Bronchial epithelial cell (primary cell): ENCODE measurements at places on chromosomes 13 and 19.

DNA sequence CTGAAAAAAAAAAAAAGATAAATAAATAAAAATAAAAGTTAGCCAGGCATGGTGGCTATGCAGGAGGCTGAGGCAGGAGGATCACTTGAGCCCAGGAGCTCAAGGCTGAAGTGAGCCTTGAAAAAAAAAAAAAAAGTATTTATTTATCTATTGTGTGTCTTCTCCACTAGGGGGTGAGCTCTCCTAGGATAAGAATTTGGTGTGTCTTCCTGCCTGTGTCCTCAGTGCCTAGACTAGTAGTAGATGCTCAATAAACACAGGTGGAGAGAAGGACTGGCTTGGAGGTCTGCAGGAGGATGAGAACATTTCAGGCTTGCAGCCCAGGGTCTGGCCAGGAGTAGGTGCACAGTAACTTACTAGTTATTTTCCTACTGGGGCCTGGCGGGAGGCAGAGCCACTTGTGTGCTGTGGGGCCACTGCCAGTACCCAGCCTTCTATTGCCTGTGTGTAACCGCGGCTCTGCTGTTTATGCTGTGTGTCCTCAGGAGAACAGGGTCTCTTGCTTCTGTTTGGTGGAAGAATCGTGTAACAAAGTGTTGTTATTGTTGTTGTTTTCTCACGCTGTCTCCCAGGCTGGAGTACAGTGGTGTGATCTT lies 5.4 kb downstream of the LMTK3 start:
- DNase-seq = peak; percentile 42

DNA sequence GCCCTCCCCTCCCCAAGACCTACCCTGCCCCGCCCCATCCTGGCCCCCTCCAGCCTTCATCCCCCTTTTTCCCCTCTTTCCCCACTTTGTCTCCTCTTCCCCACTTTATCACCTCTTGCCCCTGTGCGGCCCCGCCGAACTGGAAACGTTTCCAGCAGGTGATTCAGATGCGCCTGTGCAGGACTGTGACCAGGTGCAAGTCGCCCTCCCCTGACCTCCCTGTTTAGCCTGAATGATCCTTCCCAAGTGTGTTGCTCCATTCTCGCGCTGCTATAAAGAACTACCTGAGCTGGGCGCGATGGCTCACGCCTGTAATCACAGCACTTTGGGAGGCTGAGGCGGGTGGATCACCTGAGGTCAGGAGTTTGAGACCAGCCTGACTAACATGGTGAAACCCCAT lies 25.9 kb downstream of the ZNF791 start:
- DNase-seq = no peak

DNA sequence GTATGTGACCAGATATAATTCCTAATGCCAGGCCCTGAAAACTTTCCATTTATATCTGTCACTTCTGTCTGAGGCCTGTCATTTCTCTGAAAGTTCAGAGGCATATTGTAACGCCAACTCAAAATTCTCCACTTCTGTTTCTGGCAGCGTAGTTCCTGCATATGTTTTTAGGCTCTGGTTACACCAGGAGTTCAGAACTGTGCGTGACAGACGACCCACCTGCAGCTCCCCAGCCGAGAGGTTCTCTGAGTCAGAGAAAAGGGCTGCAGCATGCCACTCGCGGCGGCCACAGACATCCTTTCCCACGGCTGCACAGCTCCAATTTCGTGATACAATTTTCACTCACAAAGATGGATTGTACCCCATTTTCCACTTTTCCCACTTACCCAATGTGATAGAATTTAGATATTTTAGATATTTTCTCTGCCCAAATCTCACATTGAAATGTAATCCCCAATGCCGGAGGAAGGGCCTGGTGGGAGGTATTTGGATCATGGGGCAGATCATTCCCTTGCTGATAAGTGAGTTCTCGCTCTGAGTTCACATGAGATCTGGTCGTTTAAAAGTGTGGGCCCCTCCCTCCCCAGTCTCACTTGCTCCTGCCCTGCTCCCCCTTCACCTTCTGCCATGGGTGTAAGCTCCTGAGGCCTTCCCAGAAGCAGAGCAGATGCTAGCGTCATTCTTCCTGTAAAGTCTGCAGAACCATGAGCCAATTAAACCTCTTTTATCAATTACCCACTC lies 308.1 kb downstream of the LIG4 start:
- DNase-seq = no peak

GRCh38 chr13:91529739-91530482 lies 131.5 kb downstream of the GPC5 start:
- no peak for DNase-seq

DNA sequence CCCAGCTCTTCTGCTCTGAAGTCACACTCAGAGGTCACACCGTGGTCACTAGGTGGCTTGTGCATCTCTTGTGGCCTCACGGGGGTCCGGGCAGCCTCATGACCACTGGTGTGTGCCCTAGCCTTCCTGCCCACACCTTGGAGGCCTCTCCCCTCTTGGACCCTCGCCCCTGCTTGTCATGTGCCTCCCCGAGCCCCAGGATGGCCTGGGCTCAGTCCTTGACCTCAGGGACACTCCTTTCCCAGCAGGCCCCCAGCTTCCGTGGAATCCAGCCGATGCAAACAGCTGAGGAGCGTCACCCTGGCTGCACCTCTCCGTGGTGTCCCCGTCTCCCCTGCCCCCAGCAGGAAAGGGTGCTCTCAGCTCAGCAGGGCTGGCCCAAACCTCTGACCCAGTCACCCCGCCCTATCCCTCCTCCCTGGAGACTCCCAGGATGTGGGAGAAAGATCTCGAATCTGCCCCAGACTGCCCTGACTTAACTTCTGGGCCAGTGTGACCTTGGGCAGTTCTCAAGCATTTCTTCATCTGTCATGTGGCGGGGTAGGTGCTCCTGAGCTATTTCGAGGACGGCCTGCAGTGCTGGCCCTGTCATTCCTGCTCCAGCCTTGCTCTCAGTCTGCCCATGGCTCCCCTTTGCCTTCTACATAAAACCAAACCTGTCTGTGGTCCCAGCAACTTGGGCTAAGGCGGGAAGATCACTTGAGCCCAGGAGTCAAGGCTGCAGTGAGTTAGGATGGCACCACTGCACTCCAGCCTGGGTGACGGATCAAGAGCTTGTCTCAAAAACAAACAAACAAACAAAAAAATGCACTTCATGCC lies 4.6 kb upstream of the SLC25A42 start:
- no peak for DNase-seq

GRCh38 chr13:43304449-43304848 lies 281.1 kb downstream of the DNAJC15 start:
- DNase-seq = no peak

DNA sequence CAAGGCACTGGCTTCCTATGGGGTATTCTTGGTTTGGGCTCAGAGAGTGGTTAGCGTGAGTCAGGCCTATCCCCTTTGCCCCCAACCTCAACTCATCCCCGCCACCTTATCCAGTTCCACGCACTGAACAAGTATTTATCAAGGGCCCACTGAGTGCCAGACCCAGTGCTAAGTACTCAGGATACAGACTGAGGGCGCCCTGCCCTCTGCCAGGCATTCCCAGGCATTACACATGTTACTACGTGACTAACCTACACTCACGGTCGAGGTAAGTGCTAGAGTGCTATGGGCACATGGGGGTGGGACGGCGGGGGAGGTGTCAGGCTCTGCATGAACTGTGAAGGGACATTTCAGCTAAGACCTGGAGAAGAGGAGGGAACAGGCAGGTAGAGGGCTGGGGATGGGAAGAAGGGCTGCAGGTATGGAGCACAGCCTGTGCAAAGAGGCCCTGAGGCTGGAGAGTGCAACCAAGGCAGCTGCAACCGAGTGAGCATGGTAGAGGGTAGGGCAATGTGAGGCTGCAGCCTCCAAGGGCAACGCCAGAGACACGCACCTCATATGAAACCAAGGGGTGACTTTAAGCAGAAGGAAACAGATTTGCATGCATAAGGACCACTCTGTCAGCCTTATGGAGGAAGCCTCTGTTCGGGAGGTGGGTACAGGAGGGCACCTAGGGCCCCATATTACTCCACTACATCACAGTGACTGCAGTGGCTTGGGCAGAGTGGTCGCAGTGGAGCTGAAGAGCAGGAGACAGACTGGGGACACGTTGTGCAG lies 22.5 kb downstream of the DHRS12 start:
- DNase-seq = peak; percentile 64

- no peak for DNase-seq
Observed at GRCh38 chr13:37647031-37647650, 48.6 kb upstream of the POSTN start.

DNA sequence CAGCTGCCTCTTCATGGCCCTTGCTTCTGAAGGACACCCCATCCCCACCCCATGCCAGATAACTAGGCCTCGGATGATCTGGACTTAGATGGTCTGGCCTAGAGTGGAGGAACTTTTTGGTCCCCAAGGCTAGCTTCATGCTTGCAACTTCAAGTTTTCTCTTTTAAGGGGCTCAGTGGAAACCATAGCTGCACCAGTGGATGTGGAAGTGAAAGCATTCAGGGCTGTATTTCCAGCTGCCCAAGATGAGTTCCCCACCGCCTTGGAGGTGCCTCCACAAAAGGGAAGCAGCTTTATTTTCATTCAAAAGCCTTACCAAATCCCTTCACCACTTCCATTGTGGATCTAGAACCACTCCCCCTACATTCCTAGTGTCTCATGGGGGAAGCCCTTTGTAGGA lies 17.6 kb upstream of the GSX1 start:
- no peak for DNase-seq

- DNase-seq = peak; percentile 77
Observed at GRCh38 chr13:28658796-28659620, at the start of gene POMP. TSS of gene POMP (plus strand) at chr13:28659130. CDS start at chr13:28659185, 55 bp downstream.

- no peak for DNase-seq
Observed at GRCh38 chr13:56700324-56700723, 440.4 kb upstream of the PRR20A start.

GRCh38 chr13:34842466-34842865 lies 99.6 kb upstream of the NBEA start:
- DNase-seq = no peak

GRCh38 chr19:56732976-56733375 lies 61.4 kb upstream of the ZNF835 start:
- DNase-seq = no peak

DNA sequence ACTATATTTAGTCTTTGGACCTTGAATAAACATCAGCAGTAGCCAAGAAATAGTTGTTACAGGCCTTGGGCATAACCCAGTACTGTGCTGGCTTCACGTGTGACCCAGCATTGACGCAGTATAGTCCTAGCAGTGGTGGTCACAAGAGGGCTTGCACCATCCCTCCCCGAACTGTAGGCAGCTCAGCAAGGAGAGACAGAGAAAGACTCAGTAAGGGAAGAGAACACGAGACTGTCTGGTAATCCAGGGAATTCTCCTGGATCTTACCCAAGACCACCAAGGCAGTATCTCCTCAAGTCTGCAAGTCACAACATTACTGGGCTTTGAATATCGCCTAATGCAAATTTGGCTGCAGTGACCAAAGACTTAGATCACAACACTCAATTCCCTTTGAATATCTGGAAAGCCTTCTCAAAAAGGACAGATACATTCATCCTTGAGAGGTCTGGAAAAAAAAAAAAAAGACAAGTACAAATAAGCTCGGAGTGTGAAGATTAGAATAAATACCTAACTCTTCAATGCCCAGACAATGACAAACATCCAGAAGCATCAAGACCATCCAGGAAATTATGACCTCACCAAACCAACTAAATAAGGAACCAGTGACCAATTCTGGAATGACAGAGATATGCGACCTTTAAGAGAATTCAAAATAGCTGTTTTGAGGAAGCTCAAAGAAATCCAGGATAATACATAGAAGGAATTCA lies 39.7 kb downstream of the CAB39L start:
- DNase-seq = no peak
